ENCODE measurements at places on chromosomes 3 and 15.

DNA sequence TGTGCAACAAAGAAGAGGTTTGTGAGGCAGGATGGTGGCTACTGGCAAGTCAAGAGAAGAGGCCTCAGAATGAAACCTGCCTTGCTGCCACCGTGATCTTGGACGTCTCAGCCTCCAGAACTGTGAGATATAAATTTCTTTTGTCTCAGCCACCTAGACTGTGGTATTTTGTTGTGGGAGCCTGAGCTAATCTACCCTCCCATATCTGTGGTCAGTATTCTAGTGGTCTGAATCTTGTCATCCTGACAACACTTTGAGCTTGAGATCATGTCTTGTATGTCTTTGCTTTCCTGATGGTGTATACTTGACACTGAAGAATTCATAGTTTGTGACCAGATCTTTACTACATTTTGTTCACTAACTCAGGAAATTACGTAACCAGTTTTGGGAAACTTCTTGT lies 240.6 kb upstream of the GOLIM4 start:
- no peak for DNase-seq

DNA sequence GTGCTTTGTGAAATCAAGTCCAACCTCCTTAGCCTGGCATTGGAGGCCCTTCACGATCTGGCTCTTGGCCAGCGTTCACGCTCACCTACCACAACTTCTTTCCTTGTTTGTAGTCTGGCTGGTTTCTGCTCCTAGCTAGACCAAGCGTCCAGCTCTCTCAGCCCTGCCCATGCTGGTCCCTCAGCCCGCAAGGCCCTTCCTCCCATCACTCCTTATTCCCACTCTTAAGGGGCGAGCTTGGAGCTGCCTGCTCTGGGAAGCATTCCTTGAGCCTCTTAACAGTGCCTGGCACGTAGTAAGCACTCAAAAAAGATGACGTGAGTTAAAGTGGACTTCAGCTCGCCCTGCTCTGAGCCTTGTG lies 8.7 kb downstream of the SLC6A6 start:
- DNase-seq = no peak

- DNase-seq = no peak
Observed at GRCh38 chr3:51955175-51955892, at the start of gene GPR62. Gene GPR62 (plus strand): TSS chr3:51955381. CDS start chr3:51955653, 272 bp downstream.

- DNase-seq = no peak
Observed at GRCh38 chr3:129528589-129529100, at the start of gene RHO. Gene RHO (plus strand): TSS chr3:129528639. CDS start chr3:129528734, 95 bp downstream.

GRCh38 chr15:64180235-64180824 lies 17.5 kb upstream of the PPIB start:
- no peak for DNase-seq

- peak; percentile 33 for DNase-seq
Observed at GRCh38 chr3:194404365-194405140, 5.5 kb upstream of the GP5 start.

DNA sequence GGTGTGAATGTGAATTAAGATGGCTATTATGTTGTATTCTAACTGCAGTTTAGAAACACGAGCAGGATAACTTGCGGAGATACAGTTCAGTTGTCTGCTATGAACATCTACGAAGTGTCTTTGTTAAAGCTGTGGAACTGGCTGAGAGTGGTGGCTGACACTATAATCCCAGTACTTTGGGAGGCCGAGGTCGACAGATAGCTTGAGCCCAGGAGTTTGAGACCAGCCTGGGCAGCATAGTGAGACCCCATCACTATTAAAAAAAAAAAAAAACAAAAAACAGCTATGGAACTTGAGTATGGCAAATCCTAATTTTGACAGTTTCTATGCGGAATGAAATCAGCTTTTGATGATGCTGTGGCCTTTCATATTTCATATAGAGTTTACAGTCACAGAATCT lies 1.7 kb downstream of the EAF1 start:
- DNase-seq = no peak

GRCh38 chr3:7871003-7871560 lies 630.5 kb upstream of the LMCD1 start:
- no peak for DNase-seq

DNA sequence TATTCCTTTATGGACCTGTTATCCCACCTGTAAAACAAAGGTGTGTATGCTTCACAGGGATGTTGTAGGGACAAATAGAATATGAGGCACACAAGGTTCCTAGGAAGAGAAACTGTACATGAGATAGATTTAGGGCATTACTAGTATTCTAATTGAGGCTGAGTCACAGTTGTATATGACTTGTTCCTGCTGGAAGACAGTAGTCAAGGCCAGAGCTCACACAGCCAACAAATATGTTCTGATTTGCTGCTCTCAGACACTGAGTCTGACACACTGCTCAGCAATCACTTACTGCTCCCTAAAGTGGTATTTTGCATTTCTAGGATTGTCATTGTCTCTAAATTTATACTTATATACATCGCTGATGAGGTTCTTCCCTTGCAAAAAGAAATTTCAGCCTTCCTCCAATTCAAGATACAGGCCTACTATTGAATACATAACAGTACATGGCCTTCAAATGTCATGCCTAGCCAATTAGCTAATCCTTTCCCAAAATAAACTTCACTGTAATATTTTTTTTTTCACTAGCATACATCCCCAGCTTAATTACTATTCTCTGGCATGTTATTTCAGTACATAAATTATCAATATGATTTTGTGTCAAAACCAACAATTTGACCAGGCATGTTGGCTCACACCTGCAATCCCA lies 69.8 kb downstream of the TIGIT start:
- no peak for DNase-seq

DNA sequence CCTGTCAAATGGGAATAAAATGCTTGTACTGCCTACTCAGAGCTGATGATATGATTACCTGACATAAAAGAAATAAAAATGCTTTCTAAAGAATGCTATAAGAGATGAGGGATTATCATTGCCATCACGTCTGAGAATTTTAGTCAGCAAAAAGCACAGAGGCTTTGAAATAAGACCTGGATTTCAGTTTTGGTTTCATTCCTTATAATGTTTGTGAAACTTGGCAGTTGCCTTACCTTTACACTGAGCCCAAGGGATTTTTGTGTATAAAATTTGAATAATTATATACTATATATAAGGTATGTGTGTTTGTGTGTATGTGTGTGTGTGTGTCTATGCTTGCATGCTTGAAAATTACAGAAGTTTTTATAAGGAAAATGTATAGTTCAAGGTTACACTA lies 634.8 kb upstream of the BCHE start:
- DNase-seq = no peak

GRCh38 chr3:72950372-72950771 lies 46.2 kb upstream of the PPP4R2 start:
- no peak for DNase-seq

- no peak for DNase-seq
Observed at GRCh38 chr3:146701246-146701645, 96.1 kb upstream of the PLSCR5 start.

DNA sequence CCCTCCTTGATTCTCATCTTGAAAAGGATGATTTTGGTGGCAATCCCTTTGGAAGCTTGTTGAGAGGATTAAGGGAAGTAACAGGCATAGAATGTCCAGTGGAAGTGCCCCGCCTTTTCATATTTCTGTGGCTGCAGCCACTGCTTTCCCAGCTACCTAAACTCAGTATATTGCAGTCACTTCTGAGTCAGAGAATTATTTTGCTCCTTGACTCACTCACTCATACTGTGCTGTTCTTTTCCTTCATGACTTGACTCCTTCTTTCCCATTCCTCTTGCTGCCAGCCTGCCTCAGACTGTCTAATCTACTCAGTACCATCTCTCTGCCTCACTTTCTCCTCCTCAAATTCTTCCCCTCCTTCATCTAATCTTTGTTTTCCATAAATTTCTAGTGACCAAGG lies 26.5 kb upstream of the POLR2M start:
- DNase-seq = no peak

DNA sequence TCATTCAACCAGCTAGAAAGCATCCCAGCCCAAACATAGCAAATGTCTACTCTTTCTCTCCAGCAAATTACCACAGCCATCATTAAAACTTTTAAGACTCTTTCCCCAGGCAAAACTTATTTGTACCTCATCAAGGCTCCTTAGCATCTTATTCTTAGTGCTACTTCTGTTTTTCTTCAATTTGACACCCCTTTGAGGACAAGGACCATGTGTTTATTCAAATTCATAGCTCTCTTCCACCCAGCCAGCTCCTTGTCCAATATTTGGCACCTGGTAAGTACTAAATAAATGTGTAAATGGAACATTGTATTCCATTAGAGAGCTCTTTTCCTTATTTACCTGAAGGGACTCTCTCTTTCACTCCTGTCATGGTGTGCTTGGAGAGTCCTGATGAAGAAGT lies 89.8 kb downstream of the IMPG2 start:
- no peak for DNase-seq

DNA sequence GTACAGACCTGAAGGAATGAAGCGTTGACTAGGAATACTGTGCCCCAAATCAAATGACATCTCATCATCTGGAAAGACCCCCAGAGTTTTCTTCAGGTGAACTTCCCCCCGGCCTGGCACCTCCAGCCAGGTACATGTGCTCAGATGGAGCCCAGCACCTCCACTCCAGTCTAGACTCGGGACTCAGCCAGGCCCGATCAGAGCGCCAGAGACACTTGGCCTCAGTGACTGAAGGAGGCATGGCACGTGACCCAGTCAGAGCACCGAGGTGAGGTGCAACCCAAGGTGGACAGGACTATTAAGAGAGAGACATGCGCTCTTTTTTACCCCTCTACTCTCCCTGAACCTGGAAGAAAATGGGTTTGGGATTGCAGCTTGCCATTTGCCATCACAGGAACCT lies 48.5 kb downstream of the CD47 start:
- DNase-seq = no peak

- DNase-seq = no peak
Observed at GRCh38 chr3:74613060-74613459, 1.4 kb downstream of the CNTN3 start.

DNA sequence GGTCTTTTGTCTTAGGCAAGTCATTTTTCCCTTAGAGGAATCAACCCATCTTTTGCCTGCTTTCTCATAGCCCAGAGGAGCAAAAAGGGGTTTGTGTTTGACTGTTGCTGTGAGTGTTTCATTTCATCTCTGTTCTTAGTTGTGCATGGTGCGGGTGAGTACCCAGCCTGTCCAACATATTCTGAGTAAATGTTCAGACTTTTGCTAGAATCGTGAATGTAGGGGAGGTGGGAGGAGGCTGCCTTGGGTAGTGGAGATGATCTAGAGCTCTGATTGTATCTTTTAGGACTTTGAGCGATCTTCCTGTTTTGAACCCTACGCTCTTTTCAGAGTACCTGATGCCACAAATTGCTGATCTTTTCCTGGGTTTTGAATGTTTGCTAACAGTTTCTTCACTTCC lies 123.1 kb downstream of the ZNF609 start:
- no peak for DNase-seq

DNA sequence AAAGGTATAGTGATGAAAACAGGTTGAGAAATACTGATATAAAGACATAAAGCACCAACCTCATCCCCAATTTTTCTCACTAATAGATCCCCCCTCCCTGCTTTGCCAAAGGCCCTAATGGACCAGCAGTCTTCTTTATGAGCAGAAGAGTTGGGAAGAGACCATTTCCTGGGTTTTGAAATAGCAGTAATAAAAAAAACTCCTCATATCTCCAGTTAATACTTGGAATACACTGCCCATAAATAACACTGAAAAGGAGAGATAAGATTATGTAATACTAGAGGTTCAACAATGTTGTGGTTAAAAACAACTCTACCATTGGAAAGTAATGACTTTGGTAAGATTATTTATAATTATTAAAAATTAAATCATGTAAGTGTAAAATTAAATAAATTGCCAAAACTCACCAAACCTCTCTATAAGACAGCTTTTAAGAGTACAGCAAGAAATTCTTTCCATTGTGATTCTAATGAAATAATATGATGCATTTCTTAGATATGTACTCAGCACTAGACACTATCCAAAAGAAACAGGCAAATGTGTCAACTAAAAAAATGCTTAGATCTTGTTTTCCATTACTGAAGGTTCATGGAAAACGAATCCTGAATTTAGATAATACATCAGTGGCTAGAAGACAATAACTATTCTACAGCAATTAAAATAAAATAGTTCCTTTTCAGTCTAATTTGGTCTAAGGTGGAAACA lies 88.2 kb downstream of the FAIM start:
- no peak for DNase-seq

DNA sequence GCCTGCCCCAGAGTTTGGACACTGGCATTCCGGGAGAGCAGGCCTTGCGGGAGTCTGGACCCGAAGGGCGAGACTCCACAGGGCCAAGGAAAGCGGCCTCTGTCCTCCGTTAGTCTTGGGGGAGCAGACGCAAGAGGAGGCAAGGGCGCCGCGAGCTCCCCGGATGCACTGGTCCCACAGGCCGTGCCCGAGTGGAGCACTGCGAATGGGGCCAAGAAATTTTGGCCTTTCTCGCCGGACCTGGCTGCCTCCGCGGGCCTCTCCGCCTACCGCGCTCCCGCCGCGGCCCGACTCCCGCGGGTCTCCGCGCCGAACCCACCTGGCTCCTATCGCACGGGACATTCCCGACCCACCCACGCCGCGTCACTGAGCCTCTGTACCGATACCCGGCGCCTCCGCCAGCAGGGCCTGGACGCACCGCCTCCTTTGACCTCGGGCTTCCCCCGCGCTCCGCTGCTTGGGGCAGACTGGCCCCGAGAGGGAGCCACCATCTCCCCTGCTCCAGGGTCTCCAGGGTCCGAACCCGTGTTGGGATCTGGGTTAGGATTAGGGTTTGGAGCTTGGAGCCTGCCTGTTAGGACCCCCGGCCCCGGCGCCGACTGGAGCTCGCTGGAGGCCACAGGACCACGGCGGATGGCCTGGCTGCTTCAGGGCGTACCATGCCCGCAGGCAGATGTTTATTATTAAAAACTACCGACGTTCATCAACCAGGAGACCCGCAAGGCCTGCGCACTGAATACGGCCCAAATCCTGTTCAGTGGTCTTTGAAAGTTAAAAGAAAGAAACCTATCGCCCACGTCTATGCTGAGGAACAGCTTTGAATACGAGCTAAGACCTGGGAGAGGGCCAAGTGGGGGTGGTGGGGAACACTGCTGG lies 11.7 kb downstream of the SHOX2 start:
- DNase-seq = no peak

DNA sequence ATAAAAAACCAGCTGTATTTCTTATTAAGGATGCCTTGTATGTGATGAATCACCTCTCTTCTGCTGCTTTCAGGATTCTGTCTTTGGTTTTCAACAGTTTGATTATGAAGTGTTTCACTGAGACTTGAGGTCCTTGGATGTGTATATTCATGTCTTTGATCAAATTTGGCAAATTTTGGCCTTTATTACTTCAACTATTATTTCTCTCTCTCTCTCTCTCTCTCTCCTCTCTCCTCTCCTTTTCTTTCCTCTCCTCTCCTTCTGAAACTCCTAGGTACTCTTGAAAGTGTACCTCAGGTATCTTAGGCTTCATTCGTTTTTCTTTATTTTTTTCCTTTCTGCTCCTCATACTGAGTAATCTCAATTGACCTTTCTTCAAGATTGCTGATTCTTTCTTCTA lies 43.3 kb downstream of the LSM3 start:
- DNase-seq = no peak

Data from fibroblast of skin of left quadriceps (primary cell).